ENCODE measurements at places on chromosomes 7 and 10.

DNA sequence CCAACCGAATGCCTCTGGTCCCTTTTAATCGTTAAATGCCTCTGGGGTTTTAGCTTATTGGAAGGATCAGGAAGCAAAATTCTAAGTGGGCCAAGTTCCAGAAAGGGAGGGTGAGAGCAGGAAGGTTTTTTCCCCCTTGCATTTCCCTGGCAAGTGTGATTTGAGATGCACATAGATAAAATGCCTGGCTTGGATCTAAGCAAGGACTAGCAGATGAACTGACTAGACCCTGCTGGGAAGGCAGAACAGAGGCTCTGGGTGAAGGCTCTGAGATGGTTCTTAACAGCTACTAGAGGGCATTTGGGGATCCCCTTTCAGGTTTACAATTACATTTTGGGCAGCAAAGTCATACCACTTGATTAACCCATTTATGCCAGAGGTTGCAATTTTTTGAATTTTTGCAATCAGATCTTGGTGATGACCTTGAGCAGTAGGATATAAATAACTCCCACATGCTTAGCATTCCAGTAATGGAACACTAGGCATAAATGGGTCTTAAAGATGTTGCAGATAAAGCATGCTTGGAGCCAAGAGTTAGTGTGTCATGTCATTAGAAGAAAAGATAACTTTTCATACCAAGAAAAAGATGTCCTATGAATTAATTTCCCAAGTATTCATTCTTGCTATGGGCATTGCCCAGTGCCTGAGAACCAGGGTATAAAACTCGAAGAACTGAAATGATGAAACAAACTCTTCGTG, 205.9 kb downstream of the SEC23IP start:
- no peak for DNase-seq

DNA sequence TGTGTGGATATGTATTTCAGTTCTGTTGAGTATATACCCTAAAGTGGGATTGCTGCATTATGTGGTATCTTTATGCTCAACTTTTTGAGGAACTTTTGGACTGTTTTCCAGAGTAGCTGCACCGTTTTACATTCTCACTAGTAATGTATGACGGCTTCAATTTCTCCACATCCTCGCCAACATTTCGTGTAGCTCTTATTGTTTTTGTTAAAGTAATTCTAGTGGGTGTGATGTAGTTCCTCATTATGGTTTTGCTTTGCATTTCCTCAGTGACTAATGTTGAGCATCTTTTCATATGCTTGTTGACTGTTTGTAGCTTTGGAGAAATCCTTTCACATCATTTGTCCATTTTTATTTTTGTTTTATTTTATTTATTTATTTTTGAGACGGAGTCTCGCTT, 4.5 kb downstream of the STMP1 start:
- no peak for DNase-seq

- no peak for DNase-seq
Measured at GRCh38 chr7:2554661-2555111, 638 bp downstream of the BRAT1 start.

GRCh38 chr7:158394936-158395335, 192.7 kb downstream of the PTPRN2 start:
- DNase-seq, result no peak

DNA sequence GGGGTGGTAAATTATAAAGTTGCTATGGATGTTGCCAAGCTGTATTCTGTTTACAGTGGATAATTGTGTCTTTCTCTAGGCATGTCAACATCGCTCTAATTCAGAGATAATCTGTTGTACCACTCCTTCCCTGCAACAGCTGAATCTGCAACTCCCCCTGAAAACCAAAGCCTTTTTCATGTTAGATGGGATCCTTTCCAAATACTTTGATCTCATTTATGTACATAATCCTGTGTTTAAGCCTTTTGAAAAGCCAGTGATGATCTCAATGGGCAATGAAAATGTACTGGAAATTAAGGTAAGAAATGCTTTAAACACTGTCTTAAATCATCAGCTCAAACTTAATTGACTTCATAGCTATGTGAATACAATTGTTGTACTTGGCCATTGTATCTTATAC, 91.0 kb downstream of the MET start:
- no peak for DNase-seq

DNA sequence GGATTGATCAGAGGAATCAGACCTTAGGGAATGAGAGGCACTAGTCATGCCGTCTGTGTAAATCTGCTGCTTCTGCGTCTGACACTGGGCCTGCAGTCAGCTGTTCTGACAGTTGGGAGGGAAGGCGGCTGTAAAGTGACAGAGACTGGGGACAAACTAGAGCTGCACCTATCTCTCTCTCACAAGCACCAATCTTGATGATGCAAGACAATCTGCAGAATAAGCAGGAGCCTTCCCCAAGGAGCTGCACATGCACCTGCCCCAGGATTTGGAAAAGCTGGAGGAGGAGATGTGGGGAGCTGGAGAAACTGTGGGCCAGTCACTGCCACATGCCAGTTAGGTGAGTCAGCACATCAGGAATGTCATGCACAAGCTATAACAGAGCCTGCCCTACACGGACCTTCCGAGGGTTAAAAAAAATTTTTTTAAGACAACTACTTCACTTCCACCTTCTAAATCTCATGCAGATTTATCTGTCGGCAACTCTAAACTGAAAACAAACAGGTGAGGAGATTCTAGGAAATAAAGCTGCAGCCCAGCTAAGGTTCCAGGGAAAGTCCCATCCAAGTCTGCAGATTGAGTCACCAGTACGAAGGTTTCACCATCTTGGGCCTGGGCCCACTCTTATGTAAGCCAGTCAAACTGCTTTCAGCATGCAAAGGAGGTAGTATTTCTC, 39.2 kb downstream of the ENO4 start:
- no peak for DNase-seq

- DNase-seq, result peak; percentile 3
Measured at GRCh38 chr10:12482587-12482986, 133.2 kb downstream of the CAMK1D start.

DNA sequence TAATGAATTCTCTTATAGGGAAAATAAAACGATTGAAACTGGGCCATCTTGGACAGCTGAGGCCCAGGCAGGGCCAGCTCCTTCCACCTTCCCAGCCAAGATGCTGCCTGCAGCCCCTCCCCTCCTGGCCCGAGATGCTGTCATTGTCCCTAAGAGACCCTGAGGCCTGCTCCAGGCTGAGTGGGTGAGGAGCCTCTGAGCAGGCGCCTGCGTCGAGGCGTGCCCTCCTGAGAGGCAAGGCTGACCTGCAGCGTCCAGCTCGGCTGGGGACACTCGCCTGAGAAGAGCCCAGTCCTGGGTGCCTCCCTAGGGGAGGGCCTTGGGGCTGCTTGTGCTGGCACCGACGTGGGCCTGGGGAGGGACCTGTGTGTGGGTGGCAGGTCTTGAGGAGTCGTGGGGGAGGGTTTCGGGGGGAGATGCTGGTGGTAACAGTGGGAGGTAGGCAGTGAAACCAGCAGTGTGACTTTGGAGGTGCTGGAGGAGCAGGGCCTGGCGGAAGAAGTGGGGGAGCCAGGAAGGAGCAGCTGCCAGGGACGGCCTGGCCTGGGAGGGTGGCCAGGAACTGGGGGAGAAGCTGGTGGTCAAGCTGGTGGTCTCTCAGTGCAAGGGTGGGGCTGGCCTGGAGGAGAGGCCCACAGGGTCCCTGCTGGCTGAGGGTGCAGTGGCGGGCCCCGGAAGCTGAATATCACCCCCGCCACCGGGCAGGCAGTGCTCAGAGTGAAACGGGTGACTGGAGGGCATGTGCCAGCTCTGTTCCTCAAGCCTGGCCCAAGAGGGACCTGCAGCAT, 7.9 kb downstream of the GPR146 start:
- DNase-seq, result no peak

GRCh38 chr7:69652947-69653701, 54.8 kb downstream of the AUTS2 start:
- peak; percentile 12 for DNase-seq

- DNase-seq, result no peak
Measured at GRCh38 chr10:16894821-16895220, 77.6 kb upstream of the RSU1 start.

GRCh38 chr7:139153832-139154231, 44.3 kb upstream of the ZC3HAV1 start:
- DNase-seq, result no peak

GRCh38 chr10:118638680-118639079, 43.2 kb upstream of the PRLHR start:
- DNase-seq, result no peak

DNA sequence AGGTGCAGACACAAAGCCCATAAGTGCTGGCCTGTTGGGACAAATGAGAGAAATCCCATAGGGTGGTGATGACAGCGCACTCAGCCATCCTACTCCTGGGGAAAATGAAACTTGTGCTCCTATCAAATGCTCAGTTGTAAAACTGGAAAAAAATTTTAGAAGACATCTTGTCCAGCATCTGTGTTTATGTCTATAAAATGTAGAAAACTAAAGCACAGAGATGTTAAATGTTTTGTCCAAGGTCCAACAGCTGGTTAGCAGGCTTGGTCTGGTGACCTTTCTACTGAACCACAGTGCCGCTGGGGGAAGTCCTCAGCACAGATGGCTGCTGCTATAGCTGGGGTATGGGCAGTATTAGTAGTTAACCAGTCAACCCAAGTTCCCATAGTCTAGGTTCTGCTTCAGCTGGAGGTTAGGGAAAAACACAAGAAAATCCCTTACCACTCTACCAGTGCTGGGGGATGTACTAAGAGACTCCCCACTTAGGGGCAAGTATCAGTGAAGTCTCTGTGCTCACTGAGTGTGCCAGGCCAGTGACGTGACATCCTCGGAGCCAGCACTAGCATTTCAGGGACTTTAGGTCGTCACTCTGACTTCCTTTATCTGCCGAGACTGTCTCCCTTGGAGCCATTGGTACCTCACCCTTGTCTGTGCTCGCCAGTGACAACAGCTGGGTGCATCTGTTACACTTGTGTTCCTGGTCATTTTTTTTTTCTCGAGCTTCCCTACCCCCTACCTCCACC, 1.9 kb downstream of the TSPAN33 start:
- no peak for DNase-seq

DNA sequence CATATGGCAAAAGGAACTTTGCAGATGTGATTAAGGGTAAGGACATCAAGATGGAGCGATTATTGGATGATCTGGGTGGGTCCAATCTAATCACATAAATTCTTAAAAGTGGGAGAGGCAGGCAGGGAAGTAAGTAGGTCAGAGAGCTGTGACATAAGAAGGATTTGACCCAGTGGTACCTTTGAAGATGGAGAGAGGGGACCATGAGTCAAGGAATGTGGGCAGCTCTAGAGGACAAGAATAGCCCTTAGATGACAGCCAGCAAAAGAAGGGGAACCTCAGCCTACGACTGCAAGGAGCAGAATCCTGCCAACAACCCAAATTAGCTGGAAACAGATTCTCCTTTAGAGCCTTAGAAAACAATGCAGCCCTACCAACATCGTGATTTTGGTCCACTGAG, 34.5 kb downstream of the LAMB1 start:
- no peak for DNase-seq

GRCh38 chr10:93758891-93759410, 1.2 kb downstream of the LGI1 start:
- no peak for DNase-seq

- no peak for DNase-seq
Measured at GRCh38 chr7:70406186-70406949, 725.6 kb upstream of the GALNT17 start.

- DNase-seq, result no peak
Measured at GRCh38 chr7:10939237-10939910, 34.3 kb upstream of the PHF14 start.

Measured in NCI-H1436 treated with DMSO at 0.1 percent for 48 hours (cell line).